ENCODE measurements at places on chromosomes 5 and 9.

DNA sequence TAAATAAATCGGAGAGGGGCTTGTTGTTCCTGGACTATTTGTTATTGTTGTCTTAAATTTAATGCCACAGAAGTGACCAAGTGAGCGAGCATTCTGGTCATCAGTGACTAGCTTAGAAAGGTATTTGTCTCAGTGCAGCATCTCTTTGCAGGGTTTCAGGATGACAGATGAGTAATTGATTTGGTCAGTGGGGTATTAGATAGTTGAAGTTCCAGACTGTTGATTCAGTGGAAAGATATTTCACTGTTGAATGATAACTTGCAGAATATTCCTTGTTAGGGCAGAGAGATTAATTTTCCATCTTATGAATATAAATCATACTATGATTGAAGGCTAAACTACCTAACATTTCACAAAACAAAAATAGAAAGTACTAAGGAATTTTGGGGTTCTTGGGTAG lies 122.4 kb downstream of the TRIO start:
- no peak for DNase-seq

- DNase-seq, result no peak
Measured at GRCh38 chr9:129714511-129715061, 38.3 kb downstream of the PTGES start.

GRCh38 chr5:136364307-136364706 lies 1.0 kb downstream of the TRPC7 start:
- DNase-seq, result no peak

GRCh38 chr5:57243286-57244137 lies 69.7 kb downstream of the GPBP1 start:
- DNase-seq, result no peak

DNA sequence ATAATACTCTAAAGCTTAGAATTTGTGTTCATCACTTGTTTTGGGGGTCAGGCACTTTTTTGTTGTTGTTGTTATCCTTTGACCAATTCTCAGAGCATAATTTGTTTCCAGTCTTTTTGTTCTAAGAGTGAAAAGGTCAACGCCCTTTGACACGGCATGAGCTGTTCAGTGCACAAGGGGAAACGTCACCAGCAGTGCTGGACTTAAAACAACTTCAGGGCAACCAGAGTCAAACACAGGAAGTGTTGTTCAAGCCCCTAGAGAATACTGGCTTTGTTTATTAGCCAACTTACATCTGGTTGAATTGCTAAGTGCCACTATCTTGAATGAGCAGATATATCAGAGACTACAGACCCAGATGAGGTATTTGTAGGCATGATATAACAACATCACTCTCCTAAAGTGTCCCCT lies 368.9 kb downstream of the TMEM161B start:
- no peak for DNase-seq

- no peak for DNase-seq
Measured at GRCh38 chr9:127558581-127559246, 53.4 kb upstream of the STXBP1 start.

GRCh38 chr5:118988866-118989180 lies 476 bp upstream of the DTWD2 start:
- no peak for DNase-seq

DNA sequence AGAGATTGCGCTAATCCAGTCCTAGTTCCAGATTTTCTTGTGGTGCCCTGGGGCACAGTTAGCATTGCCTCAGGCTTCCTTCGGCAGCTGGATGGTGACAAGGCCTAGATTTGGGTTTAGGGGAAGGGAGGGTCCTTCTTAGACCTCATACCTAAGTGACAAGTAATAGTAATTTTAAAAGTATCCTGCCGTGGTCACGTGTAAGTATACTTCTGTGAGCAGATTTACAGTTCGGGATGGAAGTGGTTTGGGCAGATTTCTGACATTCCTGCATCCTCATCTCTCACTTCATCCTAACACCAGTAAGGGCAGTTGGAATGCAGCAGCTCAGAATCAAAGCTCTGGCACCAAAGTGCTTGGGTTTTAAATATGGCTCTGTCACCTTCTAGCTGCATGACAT lies 71.6 kb downstream of the LRRC70 start:
- no peak for DNase-seq

GRCh38 chr9:34333836-34334235 lies 4.5 kb downstream of the NUDT2 start:
- DNase-seq, result no peak

GRCh38 chr9:34493972-34494535 lies 28.7 kb downstream of the ENHO start:
- DNase-seq, result no peak

- DNase-seq, result no peak
Measured at GRCh38 chr9:26813247-26813646, 79.4 kb downstream of the CAAP1 start.

DNA sequence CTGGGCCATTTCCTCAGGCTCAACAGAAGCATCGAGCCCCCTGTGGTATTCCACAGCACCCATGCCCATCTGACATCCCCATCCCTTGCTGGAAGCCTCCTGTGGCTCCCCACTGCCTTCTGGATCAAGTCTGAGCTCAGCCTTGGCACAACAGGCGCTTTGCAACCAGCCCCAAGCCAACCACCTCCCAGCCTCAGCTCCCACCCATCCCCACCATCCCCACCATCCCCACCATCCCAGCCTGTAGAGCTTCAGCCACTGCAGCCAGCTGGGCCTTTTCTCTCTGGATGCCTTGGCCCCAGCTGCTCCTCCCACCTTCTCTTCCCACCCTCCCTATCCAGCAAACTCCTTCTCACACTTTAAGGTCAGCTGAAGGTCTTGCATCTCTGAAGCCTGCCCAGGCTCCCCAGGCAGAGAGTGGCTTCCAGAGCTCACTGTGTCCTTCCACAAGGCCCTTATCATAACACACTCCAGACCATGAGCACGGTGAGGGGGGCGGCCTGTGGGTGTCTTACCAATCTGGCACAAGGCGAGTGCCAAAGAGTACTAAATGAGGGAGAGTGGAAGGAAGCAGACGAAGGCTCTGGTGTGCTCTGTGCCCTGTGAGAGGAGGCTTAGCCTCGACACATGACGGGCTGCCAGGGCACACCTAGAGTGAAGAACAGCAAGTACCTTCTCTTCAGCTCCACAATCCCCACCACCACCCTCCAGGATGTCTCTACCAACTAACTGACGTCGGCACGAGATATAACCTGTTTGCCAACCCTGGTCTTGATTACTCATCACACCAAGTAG lies 6.5 kb downstream of the HIGD2A start:
- no peak for DNase-seq

DNA sequence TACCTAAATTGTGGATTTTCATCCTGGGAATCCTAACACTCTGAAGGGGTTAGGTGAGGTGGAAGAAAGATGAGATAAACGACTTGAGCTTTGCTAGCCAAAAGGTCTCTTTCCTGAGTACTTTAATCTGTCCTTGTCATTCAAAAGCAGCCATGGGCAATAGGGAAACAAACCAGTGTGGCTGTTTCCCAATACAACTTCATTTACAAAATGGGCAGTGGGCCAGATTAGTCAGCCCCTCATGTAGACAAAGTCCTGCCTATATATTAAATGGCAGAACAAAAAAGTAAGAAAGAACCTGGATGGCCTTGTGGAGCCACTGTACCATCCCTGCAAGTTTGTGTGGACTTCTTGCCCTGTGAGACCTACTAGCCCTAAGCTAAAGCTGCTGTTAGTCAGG lies 51.0 kb upstream of the NFIL3 start:
- no peak for DNase-seq

- DNase-seq, result no peak
Measured at GRCh38 chr5:179731791-179732411, 721 bp upstream of the MAML1 start.

- no peak for DNase-seq
Measured at GRCh38 chr5:53059281-53059680, 50.3 kb downstream of the MOCS2 start.

DNA sequence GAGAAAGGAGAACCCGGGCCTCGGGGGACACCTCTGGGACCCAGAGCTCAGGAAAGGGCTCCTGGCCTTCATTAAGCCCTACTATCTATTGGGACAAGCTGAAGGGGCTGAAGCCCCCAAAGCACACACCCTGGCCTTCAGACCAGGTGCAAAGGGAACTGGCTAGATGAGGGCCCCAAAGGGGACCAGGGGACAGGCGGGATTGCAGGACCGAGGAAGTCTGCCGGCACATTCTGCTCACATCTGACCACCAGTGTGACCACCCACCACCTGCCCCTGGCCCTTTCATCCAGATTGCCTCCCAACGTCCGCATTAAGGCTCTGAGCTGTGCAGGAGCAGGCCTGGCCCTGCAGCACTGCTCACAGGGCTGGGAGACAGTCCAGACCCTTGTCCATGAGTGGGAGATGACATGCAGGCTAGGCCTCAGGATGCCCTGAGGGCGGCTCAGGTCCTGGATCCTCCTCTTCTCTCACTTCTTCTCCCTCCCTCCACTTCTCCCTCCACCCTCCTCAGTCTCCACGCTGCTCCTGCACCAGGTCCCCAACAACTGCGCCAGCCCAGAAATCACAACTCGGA lies 19.2 kb downstream of the PSD2 start:
- DNase-seq, result no peak

DNA sequence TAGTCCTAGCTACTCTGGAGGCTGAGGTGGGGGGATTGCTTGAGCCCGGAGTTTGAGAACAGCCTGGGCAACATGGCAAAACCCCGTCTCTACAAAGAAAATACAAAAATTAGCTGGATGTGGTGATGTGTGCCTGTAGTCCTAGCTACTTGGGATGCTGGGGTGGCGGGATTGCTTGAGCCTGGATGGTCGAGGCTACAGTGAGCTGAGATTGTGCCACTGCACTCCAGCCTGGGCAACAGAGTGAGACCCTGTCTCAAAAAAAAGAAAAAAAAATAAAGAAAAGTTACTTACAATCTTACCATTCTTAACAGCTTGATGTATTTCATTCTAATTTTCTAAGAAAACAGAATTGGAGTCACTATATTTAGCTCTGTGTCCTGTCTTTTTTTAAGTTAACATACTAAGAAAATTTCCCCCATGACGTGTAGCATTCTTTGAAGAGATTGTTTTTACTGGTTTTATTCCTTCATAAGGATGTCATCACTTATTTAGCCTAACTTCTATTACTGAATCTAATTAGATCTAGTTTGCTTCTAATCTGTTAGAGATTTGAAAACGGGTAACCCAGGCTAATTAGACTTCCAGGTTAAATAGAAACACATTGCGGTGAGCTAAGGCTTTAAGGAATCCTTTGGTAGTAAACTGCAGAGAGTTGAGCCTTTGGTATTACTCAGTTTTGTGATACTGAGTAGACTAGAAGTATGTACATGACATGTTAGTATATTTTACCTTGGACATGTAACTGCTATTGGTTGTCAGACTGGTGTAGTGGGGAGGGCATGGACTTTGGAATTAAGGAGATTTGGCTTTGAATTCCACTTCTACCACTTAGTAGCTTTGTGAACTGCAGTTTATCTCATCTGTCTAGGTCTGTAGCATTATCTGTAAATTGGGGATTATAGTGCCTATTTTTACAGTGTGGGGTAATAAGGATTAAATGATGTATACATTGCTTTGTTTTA lies 24.0 kb downstream of the HSPA4 start:
- DNase-seq, result no peak

DNA sequence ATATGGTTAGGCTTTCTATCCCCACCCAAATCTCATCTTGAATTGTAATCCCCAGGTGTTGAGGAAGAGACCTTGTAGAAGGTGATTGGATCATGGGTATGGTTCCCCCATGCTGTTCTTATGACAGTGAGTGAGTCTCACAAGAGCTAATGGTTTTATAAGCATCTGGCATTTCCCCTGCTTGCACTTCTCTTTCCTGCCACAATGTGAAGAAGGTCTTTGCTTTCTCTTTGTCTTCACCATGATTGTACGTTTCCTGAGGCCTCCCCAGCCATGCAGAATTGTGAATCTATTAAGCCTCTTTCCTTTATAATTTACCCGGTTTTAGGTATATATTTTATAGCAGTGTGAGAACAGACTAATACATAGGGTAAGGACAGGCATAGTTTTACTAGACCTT lies 334.5 kb downstream of the TLR4 start:
- DNase-seq, result no peak

GRCh38 chr9:113530022-113530635 lies 66.6 kb downstream of the RGS3 start:
- no peak for DNase-seq

GRCh38 chr5:146164382-146164781 lies 18.1 kb downstream of the LARS1 start:
- no peak for DNase-seq

DNA sequence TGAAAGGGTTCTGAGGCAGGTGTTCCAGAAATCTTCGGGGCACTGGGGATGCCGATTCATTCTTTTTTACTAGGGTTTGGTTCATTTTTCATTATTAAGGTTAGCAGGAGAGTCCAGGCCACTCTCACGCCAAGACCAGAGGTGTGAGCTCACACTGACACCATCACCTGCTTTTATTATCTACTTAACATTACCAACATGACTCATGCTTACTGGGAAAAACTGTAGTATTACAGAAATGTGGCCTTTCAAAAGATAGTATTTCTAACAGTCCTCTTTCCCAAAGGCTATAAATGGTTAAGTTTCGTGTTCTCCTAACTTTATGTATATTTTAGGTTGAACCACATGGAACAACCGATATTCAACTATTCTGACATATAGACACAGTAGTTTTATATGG lies 222.1 kb downstream of the ROR2 start:
- no peak for DNase-seq

- DNase-seq, result no peak
Measured at GRCh38 chr5:96302174-96302738, 130.8 kb downstream of the PCSK1 start.

- no peak for DNase-seq
Measured at GRCh38 chr5:138339464-138339863, 1.4 kb downstream of the FAM53C start.

DNA sequence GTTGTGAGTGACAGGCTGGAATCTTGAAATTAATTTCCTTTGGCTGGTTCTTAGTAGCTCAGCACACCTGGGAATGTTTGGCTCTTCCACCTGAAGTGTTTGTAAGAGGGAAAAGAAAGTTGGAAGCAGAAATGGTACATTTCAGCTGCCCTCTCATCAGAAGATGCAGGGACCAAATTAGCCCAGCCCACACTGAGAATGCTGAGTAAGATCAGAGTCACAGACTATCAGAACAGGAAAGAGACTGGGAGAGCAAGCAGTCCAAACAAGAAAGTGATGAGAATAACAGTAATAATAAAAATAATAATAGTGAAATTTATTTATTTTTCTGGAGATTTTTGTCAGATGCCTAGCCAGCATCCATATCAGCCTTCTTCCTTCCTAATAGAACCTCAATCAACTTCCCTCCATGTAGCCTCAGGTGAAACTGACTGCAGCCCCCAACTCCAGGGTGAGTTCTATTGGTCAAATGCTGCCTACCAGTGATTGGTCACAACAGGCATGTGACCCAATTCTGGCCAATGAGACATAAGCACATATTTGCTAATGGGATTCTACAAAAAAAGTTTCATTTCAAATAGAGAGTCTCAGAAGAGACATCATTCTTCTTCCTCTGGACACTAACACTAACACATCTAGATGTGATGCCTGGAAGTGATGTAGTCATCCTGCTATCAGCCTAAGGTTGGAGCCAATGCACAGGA lies 31.2 kb upstream of the ADRA1B start:
- DNase-seq, result no peak

DNA sequence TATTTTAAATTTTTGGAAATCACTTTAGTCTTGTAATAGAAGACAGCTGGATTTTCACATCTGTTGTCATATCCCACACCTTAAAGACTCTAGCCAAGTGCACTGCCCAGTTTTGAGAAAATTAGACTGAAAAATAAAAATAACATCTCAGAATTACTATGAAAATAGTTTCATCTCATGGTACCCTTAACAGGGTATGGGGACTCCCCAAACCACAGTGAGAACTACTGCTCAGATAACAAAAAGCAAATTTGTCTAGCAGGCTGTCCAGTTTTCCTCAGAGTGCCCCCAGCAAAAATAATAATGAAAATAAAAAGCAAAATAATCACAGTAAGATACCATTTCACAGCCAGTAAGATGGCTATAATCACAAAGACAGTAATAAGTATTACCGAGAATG lies 6.5 kb downstream of the UBQLN1 start:
- DNase-seq, result no peak

Measured in stimulated activated CD8-positive, alpha-beta memory T cell treated with anti-CD3 and anti-CD28 coated beads, Interleukin-7, amount 100 ng/mL, for 48 hours (primary cell).